Lung (tissue), 17 donors: ENCODE measurements at places on chromosomes 11 and 22. TPM values are rescaled to one million over a fixed set of nuclear protein-coding genes. Genes with fewer than 3 reads are reported as not detected.

DNA sequence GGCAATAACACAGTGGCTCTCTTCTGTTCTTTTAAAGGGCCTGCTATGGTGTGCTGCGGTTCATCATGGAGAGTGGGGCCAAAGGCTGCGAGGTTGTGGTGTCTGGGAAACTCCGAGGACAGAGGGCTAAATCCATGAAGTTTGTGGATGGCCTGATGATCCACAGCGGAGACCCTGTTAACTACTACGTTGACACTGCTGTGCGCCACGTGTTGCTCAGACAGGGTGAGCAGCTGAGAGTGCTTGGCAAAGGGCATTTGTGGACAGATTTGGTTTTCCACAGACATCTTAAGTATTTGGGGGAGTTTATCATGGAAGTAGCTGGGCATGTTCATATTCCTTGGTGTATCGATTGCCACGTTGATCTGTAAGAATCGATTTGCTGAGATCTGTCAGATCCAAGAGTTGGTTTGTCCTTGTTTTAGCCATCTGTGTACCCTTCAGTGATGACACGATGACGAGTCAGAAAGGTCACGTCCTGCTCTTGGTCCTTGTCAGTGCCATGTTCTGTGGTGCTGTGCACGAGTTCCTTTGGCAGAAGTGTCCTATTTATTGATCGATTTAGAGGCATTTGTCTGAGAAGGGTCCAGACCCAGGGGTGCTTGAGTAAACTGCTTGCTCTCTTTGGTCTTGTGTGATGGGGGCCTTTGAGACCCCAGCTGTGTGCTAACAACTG, 4.8 kb downstream of the RPS3 start:
- no peak for DNase-seq

DNA sequence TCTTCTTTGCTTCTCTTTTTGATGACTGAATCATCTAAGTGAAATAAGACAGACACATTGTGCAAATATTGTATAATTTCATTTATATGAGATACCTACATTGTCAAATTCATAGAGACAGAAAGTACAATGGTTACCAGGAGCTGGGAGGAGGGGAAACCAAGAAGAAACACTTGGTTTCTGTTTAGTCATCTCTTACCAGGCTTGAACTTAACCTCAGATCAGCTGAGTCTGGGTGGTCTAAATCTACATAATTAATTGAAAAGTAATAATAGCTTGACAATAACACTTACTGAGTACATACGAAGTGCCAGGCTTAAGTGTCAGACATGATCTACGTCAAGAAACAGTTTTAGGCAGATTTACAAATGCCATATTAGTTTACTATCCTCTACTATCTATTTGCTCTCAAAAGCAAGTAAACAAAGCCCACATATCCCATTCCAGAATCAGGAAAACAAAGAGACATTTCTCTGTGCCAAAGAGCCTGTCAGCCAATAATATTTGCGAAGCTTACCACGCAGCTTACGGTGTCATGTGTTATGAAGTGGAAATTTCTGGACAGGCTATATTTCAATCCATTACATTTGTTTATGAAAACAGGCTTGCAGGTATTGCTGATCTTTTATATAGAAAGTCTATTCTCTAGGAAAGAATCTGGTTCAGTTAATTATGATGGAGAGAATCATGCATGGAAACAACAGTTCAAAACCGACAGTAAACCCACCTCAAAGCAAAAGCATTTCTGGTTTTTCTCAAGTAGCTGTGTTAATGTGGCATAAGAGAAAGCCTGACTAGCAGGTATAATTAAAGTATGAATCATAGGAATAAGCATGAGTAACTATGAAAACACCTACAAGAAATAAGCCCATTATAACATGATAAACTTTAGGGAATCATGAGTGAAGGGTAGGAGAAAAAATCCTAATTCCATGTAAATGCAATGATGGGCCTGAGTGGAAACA, 2.7 kb upstream of the ARHGAP42 start:
- no peak for DNase-seq

CCDC116 gene
- 0.74 TPM for total RNA-seq

- peak; percentile 90 for DNase-seq
Measured at GRCh38 chr11:819129-819931, 616 bp downstream of the PNPLA2 start.

ART1 gene
- 0.80 TPM for total RNA-seq

- DNase-seq, result no peak
Measured at GRCh38 chr22:37211866-37212173, 457 bp downstream of the SSTR3 start.

DNA sequence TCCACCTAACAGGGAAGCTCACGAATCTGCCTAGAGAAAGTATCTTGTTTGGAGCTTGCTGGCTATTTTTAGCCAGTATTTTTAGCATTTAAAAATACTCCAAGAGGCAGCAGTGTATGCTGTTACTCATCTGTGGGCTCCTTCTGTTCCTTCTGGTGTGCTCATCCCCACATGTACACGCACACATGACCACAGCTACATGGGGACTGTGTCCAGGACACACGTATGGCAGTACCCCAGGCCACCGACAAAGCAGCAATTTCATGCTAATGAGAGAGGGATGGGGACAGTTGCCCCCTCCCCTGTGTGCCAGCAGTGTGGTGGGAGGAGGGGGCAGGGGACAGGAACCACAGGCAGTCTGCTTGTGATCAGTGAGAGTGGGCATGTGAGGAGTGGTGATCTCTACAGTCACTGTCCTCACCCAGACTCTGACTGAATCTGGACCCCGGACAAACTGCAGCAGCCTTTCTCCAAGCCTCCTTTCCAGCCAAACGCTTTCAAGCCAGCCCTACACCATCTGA, 16.4 kb downstream of the USP2 start:
- DNase-seq, result no peak

- DNase-seq, result no peak
Measured at GRCh38 chr11:66221012-66221411, 47.4 kb upstream of the RAB1B start.

PRR33 gene
- total RNA-seq, result not detected

OR8A1 gene
- not detected for total RNA-seq

DNA sequence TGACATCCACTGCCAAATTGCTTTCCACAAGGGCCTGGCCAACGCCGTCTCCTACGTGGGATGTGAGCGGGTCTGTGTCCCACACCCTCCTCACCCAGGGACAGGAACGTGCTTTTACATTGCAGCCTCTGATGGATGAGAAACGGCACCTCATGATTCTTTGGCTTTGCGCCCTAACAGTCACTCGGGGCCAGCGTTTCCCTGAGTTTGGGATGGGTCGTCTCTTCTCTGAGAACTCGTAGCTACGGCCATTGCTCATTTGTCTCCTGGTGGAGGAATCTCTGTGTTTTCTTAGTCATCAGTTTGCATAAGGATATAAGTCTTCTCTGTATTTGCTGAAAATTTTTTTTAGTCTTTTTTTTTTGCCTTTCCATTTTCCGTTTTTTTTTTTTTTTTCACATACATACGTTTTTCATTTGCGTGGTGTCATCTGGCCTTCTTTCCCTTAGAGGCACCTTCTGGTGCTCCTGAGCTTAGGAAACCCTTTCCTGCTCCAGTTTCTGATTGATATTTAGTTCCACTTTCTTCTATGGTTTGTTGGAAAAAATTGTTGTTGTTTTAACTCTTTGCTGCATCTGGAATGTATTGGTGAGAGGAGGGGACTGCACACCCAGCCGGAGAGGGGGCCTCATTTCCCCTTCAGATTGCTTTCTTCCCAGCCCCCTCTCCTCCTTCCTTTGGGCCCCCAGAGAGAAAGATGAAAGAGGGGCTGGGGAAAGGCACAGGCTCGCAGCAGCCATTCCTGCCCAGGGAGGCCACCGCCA, 12.0 kb downstream of the TNNT3 start:
- DNase-seq, result peak; percentile 70

MAML2 gene
- total RNA-seq, result 41.8 TPM

RAG1 gene
- total RNA-seq, result 1.1 TPM

- DNase-seq, result no peak
Measured at GRCh38 chr11:6196396-6196795, 2.6 kb upstream of the OR52W1 start.

PDE3B gene
- total RNA-seq, result 79.2 TPM

NTM gene
- 12.0 TPM for total RNA-seq

DNA sequence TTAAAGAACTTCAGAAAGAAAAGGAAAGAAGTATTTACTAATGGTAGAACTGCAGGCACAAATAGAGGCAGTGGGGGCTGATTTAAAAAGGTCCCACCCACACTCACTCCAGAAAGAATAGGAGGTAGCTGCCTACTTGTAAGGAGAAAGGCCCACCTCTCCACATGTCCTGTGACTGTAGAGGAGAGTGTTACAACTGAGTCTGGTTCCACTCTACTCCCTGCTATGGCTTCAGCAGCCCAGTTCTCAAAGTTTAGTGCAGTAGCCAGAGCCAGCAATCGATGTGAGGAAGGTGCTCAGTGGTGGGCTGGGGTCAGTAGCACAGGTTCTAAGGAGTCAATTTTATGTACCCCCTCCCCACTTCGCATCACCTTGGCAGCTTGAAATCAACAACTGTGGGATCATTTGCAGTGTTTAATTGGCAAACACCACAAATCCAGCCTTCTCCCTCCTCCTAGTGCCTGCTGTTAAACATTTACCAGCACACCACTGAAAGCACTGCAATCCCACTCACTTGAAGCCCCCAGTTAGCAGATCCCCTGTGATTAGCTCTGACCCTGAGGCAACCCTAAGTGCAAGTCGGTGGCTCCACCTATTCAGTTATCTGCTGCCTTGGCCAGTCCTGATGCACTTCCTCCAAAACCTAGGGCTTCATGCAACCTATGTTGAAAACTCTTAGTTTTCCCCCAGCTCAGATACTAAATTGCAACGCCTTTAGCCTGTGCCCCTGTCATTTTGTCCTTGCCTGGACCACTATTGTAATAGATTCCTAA, 146.6 kb downstream of the BBOX1 start:
- DNase-seq, result no peak

DNA sequence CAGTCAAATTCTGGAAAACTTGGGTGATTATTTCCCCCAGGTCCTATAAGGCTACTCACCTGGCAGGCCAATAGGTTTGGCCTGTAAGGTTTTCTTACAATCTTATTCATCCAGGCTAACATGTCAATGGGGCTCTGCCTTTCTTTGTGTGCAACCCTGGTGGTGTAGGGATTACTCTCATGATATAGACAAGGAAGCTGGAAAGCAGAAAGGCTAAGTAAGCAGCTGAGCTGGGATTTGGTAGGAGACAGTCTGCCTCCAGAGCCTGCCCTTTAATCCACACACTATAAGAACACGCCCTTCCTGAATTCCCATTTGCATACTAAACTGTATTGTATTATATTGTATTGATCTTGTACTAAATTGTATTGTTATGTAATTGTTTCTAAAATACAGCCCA, 373.3 kb upstream of the CCDC90B start:
- DNase-seq, result no peak

DNA sequence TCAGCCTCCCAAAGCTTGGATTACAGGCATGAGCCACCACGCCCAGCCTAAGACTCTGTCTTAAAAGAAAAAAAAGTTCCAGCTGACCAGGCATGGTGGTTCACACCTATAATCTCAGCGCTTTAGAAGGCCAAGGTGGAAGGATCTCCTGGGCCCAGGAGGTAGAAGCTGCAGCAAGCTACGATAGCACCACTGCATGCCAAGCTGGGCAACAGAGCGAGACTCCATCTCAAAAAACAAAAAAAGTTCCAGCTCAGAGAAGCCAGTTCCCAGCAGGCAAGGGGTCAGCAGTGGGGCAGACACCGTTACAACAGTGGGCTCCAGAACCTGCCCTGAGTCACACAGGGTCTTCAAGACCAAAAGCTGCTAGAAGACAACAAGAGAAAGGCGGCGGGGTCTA, 3.3 kb downstream of the TMEM184B start:
- no peak for DNase-seq

DNA sequence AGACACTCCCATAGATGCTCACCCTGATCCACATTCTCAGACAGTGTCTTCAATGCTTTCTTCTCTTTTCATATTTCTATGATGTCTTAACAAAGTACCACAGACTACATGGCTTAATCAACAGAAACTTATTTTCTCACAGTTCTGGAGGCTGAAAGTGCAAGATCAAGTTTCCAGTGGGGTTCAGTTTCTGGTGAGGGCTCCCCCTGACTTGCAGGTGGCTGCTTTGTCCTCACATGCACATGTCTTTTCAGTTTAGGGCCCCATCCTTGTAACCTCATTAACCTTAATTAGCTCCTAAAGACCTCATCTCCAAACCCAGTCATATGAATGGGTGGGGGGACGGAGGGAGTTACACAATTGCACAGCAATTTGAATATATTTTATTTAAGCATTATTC, 335.8 kb downstream of the AASDHPPT start:
- DNase-seq, result no peak

GRCh38 chr22:47620391-47620790, 857.9 kb downstream of the TBC1D22A start:
- DNase-seq, result no peak

P2RY6 gene
- total RNA-seq, result 4.2 TPM

DNA sequence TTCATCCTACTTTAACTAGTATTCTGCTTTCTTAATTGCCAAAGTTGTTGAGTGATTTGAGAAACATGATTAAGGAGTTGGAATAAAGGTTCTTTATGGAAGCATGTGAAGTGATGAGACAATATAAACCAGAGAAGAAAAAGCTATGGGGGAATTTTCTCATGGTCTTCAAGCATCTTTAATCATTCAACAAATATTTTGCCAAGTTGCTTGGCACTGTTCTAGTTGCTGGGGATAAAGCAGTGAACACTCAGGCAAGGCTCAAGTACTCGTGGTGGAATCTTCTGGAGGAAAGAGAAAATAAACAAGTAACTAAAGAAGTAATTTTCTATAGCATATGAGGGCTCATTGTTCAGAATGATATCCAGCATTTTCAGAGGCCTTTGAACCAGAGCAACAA, 9.2 kb upstream of the PIWIL4 start:
- no peak for DNase-seq

BSCL2 gene
- total RNA-seq, result 30.7 TPM

DNA sequence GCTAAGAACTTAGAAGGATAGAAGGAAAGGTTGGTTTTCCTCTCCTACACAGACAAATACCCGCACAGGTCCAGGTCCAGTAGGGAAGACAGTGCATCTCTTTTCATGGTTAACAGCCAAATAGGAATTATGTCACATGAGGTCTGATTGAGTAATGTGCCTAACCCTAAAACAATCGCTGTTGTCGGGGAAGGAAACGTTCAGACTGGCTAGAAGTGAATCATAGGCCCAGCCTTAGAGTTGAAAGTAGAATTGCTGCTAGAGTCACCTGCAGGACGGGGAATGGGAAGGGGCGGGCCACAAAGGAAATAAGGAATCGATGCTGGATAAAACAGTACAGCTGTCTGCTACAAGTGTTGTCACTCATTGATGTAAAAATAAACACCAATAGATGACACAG, 12.4 kb upstream of the HTATIP2 start:
- DNase-seq, result no peak

- DNase-seq, result no peak
Measured at GRCh38 chr11:82865841-82866240, 34.4 kb downstream of the PRCP start.

DNA sequence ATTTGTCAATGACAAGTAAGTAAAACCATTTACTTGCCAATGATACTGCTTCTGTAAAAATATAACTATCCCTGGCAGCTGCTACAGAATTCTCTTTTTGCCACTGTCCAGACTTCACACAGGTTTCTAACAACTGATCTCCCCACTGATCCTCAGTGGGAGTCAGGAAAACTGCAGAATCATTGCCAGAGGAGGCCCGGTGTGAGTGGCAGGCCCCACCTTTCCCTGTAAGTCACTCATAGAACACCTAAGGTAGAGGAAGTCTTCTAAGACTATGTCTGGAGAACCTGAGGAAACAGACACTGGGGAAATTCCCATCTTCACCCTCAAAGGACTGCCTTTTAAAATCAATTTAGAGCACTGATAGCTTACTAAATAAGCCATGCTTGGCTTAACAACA, 66.3 kb downstream of the ZC3H12C start:
- DNase-seq, result no peak
